Pulmonary artery endothelial cell (primary cell): ENCODE measurements at places on chromosomes 6 and 20.

- no peak for DNase-seq
Observed at GRCh38 chr6:134870677-134871498, 79.0 kb downstream of the ALDH8A1 start.

DNA sequence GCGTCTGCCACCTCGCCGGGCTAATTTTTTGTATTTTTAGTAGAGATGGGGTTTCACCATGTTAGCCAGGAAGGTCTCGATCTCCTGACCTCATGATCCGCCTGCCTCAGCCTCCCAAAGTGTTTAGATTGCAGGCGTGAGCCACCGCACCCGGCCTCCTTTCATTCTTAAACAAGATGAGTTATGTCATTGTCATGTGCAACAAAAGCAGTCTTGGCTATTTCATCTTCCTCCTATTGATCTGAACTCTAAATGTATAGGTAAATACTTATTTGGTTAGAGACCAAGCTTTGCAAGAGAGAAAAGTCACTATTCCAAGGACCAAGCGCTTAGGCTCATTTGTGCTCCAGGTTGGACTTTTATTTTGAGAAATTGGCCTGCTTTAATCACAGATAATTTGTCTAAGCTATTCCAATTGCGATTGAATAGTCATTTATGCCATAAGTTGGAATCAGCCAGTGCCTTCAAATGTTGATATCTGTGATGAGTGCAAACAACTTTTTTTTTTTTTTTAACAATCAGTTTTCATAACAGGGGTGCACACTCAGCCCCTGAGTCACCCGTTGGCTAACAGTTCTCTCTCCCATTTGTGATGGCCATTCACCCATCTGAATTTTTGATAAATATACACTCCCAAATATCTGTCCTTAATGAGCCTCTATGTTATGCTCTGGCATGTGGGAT, 167.3 kb downstream of the BCAS1 start:
- DNase-seq, result no peak

- DNase-seq, result no peak
Observed at GRCh38 chr20:39190666-39191570, 228.8 kb downstream of the DHX35 start.

- no peak for DNase-seq
Observed at GRCh38 chr6:36662380-36662779, 16.1 kb upstream of the CDKN1A start.

DNA sequence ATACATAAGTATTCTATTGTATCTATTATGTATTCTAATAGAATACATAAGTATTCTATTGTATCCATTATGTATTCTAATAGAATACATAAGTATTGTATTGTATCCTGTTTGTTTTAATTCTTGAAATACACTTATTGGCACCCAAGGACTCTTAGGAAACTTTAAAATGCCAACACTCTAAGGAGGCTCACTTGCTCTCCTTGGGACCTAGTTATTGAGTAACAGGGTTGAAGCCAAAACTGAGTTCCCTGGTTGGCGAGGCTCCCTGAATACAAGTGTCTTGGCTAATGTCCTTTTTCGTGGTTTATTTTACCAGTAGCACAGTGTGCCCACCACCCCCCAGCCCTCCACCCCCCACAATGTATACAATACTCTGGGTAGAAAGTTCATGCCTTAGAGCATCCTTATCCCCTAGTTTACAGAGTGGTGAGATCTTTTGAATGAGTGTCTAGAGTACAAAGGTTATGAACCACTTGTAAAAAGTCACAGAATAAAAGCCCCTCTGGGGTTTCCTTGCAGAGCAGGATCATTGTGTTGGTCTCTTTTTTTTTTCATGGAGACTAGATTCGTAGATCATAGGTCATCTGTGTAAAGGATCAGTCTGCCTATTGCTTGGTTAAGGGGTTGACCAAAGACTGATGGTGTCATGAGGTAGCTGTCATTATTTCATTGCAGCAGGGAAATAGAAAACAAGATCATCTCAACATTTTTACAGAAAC, 32.5 kb upstream of the PRDM1 start:
- no peak for DNase-seq

DNA sequence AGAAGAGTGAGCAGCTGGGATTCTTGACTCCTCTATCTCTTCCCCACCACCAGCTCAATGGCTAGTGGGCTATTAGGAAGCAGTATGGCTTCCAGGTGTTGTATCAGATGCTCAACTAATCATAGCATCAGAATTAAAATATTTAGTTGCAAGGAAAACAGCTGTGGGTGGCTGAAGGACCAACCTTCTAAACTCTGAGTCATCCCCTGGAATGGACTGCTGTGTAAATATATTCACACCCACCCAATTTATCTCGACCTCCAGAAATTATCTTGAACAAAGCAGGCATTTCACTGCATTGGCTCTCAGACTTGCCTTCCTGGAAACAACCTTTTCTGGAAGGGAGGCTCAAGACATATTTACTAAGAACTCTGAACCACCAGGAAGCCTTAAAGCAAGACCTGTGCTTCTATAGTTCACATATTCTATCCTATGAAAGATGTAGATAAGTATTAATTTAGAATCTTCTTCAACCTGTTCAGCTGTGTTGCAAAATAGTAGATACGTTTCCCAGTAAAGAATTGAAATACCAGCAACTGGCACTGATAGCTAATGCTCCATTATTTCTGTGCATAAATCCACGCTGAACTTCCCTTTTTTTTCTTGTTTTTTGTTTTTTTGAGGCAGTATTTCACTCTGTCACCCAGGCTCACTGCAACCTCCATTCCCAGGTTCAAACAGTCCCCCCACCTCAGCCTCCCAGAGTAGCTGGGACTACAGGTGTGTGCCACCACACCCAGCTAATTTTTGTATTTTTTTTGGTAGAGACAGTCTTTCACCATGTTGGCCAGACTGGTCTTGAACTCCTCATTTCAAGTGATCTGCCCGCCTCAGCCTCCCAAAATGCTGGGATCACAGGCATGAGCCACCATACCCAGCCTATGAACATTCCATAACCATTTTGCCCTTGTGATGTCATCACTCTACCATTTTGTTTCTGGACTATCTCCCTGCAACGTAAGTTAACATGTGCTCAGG, 56.9 kb upstream of the CD2AP start:
- no peak for DNase-seq

GRCh38 chr20:45358282-45359068, 4.5 kb upstream of the SYS1 start:
- DNase-seq, result peak; percentile 87

DNA sequence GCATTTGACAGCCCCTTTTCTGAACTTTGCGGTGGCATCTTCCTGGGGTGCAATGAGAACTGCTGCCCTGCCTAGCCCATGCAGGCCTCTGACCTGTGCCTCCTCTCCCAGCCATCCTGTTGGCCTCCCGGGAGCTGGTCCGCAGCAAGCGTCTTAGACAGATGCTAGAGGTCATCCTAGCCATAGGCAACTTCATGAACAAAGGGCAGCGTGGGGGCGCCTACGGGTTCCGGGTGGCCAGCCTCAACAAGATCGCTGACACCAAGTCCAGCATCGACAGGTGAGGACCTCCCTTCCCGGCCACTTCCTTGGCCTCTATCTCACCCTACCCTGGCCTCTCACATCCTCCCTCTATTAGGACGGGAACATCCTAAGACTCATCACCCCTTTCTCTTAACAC, 37.6 kb downstream of the MOCS1 start:
- no peak for DNase-seq

- peak; percentile 85 for DNase-seq
Observed at GRCh38 chr20:51447097-51447764, 95.3 kb downstream of the NFATC2 start.

DNA sequence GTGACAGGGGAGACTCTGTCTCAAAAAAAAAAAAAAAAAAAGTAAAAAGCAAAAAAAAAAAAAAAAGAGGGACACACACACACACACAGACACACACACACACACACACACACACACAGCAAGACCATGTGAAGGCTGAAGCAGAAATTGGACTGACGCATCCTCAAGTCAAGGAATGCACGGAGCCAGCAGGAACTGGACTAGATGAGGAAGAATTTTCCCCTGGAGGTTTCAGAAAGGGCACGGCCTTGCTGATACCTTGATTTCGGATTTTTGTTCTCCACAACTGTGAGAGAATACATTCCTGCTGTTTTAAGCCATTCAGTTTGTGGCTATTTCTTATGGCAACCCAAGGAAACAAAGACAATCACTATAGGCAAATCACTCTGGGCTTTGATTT, 176.9 kb upstream of the SALL4 start:
- no peak for DNase-seq

GRCh38 chr6:324116-324728, 31.9 kb downstream of the DUSP22 start:
- DNase-seq, result no peak

DNA sequence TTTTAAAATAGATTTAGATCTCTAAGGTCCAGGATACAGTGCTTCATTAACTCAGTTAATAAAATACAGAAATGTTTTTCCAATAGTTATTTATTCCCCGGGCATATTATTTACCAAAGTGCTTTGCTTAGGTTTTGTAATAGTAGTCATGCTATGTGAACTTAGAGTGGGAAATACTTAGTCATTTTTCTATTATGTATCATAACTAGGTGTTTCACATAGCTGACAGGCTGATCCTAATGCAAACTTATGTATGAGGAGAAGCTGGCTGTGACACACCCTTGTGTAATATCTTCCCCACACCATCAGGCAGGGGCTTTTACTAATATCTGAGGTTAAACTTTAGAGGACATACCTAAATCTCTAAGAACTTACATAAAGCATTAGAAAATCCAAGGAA, 277.7 kb upstream of the RIMS1 start:
- DNase-seq, result no peak

DNA sequence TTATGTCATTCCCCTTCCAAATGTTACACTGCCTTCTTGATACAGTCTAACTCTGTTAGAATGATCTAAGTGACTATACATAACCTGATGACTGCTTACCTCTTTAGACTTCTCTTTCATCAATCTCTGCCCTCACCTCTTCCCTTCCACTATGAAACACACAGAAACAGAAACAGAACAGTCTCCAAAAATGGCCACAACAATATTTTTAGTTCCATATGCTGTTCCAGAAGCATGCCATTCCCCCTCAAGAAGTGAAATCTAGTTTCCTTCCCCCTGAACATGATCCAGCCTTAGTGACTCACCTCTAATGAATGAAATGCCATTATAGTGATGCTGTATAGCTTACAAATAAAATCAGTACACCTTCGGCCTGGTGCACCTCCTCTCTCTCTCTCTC, 229.3 kb upstream of the TENT5A start:
- peak; percentile 11 for DNase-seq

GRCh38 chr20:301886-302848, 4.8 kb downstream of the ZCCHC3 start:
- DNase-seq, result no peak

DNA sequence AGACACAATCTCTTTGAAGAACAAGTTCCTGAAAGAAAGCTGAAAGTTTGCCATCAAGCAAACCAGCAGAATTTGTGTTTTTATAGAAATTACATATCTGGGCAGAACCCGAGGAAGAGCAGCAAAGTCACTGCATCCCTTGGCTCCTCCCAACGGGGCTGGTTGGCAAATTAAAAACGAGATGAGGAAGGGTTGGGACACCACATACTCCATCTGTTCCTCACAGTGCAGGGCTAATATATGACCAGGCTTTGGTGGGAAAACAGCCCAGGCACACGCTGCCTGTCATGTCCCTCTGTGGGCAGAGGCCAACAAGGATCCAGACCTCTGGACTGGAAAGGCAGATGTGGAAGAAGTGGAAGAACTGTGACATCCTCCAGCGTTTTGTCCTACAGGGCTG, 607.3 kb downstream of the CDH26 start:
- DNase-seq, result no peak

DNA sequence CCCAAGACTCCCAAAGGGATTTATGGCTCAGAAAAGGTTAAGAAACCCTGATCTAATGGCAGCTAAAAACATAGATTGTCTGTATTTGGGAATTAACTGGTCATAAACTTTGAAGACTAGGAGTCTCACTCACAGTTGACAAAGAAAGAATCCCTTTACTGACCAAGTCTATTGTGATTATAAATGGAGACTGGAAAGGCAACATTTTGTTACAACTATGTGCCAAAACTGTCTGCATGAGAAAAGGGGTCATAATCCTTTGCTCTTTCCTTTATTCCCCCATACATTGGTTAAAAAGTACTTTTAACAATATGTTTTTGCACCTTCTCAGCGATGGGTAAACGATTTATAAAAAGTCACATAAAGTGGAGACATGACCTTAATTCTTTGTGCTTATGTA, 206.9 kb upstream of the MAP3K7 start:
- DNase-seq, result no peak

DNA sequence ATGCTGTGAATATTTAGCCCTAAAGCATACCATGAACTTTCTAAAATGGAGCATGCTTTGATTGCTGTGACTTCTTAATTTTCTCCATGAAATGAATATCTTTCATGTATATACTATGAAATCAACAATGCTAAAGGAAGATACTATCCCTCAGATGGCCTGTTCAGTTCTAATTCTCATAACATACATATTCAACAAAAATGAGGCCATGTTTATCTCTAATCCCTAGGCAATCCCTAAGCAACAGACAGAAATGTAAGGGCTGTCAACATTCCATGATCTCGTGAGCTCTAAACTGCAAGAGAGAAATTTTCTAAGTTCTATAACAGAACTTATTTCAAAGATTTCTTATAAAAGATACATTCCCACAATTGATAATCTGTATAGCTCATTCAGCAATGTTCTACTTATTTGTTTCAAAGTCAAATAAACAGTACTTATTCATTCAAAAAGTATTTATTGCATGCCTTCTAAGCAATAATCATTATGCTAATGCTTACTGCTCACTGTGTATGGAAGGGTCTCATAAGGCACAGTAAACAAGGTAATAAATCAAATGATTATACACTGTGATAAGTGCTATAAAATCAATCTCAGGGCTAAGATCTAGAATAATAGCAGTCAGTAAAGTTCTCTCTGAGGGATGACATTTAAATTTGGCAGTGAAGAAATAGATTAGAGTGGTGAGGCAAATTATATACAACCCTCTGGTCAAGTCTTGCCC, 492.9 kb downstream of the PHF3 start:
- DNase-seq, result no peak

DNA sequence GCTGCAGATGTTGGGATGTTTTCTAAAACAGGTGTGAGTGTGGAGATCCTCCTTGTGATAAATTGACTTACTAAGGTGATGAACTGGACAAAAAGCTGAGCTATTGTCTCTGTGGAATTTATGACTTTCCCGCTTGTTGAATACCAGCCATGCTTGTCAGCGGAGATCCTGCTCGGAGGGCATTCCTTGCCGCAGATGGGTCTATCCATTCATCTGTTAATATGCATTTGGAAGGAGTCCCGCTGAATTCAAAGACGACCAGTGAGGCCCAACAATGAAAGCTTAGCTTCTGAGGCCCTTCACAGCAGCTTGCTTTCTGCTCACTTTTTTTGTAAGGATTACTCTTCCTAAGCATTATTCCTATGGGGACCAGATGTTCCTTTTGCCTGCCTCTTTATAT, 124.9 kb downstream of the TIAM2 start:
- DNase-seq, result no peak

DNA sequence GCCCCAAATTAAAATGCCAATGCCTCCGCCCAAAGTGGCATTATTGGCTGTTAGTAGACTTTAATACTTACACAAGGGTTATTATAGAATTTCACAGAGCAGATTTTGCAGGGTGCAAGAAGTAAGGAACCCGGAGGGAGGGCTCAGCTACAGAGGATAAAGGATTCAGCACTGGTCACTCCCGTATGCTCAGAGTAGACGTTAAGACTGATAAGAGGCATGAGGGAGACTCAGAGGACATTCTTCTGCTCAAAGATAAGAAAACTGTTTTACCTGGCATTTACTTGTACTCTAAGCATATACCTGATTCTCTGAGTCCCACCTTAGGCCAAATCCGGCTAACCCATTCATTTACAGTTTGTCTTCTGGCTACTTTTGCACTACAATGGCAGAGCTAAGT, 36.5 kb upstream of the OVOL2 start:
- no peak for DNase-seq

- DNase-seq, result no peak
Observed at GRCh38 chr6:56806368-56806767, 148.5 kb upstream of the BEND6 start.
